NCI-H1092 (cell line): ENCODE measurements at places on chromosomes 4 and X.

GRCh38 chr4:179989975-179990374 is 2253.2 kb upstream of the TENM3 start:
- no peak for DNase-seq

DNA sequence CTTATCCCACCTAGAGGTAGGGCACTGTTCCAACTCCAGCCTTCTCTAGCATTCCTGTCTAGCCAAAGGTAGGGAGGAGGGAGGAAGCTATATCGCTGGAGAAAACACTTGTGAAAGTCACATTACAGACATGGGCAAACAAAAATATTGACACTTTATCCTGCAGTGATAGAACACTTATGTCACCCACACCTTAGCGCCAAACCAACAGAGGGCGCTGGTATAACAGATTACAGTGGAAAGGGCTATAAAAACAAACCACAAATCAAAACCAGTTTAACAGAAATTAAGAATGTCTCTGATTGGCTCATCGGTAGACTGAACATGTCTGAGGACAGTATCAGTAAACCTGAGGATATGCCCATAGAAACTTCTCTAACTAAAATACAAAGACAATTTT is 451.3 kb downstream of the TLL1 start:
- DNase-seq, result no peak

DNA sequence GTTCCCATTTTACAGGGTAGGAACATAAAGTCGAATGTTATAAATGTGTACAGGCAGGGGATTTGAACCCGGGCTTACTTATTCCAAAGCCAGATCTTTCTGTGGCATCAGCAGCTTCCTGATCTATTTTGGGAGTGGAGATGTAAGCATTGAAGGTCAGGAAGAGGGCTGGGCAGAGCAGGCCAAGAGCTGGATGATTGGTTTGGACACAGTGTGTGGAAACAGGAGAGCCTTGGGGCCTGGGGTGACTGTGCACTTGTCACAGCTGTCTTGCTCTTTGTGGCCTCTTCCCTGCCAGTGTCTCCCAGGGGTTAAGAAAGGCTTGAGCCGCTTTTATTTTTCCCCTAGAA is 127.9 kb upstream of the ENPP6 start:
- DNase-seq, result no peak

- DNase-seq, result no peak
Observed at GRCh38 chr4:108045687-108046024, 56.0 kb downstream of the HADH start.

DNA sequence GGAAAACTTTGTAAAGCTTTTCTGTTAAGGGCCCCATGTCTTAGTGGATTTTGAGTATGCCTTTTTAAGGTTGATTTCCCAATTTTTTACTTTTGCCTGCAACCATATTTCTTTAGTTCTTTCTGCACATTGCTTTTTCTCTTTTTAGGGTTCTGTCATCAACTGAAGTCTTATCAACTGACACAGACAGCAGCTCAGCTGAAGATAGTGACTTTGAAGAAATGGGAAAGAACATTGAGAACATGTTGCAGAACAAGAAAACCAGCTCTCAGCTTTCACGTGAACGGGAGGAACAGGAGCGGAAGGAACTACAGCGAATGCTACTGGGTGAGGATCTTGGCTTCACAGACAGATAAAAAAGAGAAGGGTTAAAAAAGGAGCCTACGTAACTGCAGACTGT is 27.8 kb downstream of the TAF1 start:
- DNase-seq, result no peak

DNA sequence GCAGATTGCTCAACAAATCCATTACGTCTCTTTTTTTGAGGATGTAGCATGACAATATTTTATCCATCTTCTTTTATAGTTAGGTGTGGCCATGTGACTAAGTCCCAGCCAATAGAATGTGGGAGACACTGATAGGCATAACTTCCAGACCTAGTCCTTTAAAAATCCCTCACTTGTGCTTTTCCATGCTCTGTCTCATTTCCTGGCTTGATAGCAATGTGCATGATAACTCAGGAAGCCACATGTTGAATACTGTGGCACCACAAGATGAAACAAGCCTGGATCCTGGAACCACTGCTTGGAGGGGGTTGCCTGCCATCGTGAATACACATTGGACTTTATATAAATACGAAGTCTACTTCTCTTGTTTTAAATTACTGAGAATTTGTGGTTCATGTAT is 184.0 kb upstream of the NEIL3 start:
- DNase-seq, result no peak

DNA sequence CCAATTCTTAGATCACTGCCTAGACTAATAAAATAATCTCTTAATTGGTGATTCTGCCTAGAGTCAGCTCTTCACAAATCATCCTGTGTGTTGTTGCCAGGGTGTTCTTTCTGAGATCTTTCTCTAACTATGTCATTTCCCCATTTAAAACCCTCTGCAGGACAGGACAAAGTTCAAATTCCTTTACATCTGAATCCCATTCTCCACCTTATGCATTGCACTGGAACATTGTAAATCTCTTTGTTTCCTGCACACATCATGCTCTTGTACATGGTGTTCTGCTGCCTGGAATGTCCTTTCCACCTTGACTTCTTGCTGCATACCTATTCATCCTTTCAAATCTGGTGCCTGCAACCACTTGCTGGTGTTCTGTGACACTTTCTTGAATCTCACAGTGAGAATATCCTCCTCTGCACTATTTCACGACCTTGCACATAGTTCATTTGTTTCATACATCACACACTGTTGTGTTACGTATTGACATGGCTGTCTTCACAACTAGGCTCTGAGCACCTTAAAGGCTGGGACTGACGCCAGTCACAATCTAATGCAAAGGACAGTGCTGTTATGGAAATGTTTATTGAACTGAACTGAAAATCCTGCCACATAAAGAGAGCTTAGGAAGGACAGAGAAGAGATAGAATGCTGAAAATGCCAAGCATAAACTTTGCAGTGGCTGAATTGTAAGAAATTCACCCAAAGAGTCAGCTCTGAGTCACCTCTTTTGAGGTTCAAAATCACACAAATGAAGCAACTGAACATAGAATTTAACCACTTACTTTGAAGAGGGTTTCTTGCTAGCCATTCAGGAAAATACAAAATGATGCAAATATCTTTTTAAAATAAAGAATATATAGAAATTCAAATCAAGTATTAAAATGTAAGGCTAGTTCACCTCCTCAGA is 26.4 kb upstream of the SMIM14 start:
- no peak for DNase-seq
